ENCODE measurements at places on chromosomes 2 and 18.
A peak's percentile ranks its signal among the peaks of the same experiment; 100 is the strongest.

- peak; percentile 18 for DNase-seq
These were observed 193.1 kb upstream of the UBE2E3 start for GRCh38 chr2:180787330-180787729.

GRCh38 chr2:180058993-180059392 is 51.9 kb upstream of the CWC22 start:
- DNase-seq: no peak

DNA sequence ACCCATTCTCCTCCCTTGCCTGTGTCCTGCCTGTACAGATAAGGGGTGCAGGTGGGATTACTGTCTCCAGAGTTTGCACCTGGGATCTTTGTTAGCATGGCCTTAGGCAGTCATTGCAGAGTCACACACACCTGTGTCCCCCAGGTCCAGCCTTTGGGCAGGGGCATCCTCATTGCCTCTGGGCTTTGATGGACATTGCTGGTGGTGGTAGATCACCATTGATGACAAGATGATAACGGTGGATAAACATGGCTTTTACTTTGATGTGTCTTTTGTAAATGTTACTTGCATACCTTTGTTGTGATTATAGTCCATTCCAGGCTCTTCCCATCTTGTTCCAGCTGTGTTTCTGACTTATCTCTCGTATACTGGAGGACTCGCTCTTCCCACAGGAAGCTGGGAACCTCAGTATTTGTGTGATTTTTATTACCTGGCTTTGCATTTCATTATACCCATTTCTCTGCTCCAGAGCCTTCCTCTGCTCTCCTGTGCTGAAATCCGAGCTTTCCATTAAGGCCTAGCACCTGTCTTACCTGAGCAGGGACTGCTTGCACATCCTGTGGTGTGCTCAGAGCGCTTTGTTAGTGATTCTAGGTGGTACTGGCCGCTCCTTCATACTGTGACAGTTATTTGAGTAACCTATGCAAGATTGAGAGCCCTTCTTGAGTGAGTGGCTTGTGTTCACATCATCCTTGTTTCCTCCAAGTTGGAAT is 79.2 kb downstream of the PTPRM start:
- DNase-seq: no peak

DNA sequence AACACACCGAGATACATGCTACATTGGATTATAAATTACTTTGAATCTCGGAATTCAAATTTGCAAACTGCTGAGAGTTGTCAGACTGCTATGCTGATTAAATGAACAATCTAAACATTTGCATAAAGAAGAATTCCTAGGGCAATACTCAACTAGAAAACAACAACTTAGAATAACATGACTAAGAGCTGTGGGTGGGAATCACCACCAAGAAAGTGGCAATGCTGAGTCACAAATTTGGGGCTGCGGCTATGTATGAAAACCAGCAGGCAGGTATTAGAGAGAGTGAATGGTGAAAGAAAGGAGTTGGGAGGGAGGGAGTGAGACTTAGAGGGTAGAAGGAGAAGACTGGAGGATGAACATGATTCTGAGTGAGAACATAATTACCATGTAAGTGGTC is 559.5 kb downstream of the PIK3C3 start:
- DNase-seq: peak; percentile 43

- DNase-seq: no peak
These were observed 1802.0 kb downstream of the SUCLG1 start for GRCh38 chr2:82657106-82657505.

GRCh38 chr18:26875040-26875654 is 9.6 kb upstream of the AQP4 start:
- no peak for DNase-seq

- no peak for DNase-seq
These were observed 285.6 kb upstream of the EPHA4 start for GRCh38 chr2:221857719-221858118.

DNA sequence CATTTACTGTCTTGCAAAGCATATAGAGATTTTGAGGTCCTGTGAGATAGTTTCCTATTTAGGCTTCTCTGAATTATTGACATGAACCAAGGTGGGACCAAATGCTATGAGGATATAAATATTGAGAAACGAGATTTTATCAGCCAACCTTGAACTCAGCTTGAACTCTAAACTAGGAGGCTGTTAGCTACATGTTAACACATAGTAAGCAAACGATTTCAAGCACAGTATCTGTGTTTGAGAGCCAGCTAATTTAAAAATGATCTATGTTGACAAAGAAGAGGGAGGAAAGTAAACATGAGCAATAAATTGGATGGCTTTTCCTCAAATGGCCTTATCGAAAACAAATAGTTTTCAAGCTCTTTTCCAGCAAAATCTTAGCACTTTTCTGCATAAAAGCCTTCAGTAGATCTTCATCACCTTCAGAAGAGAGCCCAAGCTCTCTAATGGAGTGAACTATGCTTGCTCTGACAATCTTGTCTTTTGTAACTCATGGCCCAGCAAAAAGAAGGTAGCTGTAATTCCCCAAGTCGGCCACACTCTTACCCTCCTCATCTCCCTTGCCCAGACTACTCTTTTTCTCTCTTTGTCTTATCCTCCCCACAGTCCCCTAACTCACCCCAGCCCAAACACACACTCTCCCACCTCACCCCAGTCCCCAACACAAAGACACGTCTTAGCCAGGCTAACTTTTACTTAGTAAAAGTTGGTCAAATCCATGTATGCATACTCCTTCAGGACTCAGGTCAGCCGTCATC is 14.7 kb downstream of the CD28 start:
- no peak for DNase-seq

- no peak for DNase-seq
These were observed 168.3 kb upstream of the VRK2 start for GRCh38 chr2:57878171-57878865.

DNA sequence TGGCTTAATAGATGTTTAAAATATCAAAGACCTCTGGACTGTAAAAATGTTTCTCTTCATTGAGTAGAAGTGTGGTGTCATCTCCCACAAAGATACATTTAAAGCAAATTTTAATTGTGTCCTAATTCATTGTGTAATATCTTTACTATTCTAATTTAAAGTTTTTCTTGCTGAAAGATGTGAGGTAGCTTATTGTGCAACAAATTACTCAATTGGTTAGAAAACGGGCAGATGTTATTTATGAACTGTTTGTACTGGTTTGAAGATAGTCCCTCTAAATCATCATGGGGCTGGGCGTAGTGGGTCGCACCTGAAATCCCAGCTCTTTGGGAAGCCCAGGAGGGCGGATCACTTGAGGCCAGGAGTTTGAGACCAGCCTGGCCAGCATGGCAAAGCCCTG is 65.3 kb downstream of the CYBRD1 start:
- no peak for DNase-seq

- DNase-seq: no peak
These were observed 43.5 kb upstream of the ZNF397 start for GRCh38 chr18:35197296-35197695.

- DNase-seq: no peak
These were observed 776.1 kb upstream of the RAB6C start for GRCh38 chr2:129203331-129203730.

DNA sequence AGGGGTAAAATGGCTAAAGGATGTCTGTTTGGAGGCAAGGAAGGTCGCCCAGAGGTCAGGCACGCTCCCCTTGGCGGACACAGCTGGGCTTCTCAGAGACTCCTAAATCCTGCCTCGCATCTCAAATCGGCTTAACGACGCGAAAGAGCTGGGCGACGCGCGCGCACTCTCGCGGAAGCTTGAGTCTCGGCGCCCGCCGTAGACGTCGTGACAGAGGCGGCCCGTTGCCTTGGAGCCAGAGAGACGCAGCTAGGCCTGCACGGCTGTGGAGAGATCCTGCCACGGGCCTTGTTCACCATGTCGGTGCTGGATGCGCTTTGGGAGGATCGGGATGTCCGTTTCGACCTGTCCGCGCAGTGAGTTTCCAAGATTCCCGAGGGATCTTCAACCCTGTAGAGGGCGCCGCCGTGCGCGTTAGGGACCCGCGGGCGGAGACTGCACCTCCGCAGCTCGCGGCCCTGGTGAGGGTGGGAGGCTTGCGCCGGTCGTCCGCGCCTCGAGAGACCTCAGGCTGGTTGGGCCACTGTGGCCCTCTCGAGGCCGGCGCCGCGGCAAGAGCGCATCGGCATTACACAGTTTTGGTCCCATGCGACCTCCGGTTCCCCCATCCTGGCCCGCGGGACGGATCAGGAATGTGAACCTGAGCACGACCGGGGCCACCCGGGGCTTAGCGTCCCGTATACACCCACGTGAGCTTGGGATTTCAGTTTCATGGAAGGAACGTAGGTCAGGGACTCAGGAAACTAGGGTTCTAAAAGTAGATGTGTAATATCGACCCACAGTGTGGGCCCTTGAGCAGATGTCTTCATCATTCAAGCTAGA is at the start of gene BBS5:
TSS of gene BBS5 (plus strand) at position 238 of the 822 bp plus-strand sequence. CDS start at position 298, 60 bp downstream.
- DNase-seq: peak; percentile 87

- DNase-seq: no peak
These were observed 577.0 kb downstream of the TMEM182 start for GRCh38 chr2:103338819-103339218.

- no peak for DNase-seq
These were observed 513.9 kb upstream of the NETO1 start for GRCh38 chr18:73381699-73382036.

DNA sequence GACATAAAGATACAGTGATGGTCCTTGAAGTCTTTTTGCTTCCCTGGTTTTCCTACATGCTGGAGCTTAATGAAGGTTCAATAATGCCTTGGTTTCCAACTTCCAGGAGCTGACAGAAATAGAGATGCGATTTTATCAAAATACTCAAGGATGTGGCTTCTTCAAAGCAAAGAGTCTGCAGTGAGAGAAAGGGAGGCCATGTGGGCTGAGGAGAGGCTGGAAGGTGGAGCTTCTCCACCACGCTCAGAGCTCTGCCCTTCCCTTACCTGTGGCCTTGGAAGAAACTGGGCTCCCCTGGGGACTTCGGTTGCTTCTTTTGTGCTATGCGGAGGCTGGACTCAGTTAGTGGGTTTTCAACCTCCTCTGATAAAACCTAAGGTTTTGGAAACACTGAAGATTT is 175.0 kb upstream of the APCDD1 start:
- no peak for DNase-seq

DNA sequence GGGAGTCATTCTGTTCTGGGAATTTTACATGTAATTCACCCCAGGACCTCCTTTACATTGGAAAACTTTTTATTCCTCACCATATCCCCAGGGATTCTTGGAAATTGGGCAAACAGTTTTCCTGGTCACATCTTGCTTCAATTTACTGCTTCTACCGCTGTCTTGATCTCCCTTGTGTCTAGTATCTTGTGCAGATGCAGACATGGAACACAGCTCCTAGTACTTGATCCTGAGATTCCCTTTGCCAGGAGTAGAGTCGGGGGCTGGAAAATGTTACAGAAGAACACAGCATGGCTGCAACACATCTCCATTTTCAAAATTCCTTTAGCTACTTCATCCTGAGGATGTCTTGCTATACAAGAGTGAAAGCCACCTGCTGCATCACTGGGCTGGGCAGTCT is 472.8 kb downstream of the PLCL1 start:
- DNase-seq: no peak

DNA sequence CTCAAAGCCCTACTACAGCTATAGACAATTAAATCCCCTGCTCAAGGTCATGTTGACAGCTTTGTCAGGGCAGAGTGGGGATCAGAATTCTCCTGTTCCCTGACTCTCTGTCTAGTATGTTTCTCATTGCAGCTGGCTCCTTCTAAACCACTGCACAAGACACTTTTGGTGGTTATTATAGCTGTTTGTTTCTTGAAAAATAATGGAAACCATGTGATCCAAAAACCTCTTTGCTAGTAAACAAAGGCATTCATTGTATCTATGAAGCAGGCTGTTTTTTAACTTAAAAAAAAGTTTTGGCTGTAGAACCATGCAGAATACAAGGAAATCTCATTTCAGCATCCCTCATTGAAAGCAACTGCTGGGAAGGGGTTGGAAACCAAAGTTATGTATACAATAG is 352.5 kb upstream of the EPHA4 start:
- no peak for DNase-seq

DNA sequence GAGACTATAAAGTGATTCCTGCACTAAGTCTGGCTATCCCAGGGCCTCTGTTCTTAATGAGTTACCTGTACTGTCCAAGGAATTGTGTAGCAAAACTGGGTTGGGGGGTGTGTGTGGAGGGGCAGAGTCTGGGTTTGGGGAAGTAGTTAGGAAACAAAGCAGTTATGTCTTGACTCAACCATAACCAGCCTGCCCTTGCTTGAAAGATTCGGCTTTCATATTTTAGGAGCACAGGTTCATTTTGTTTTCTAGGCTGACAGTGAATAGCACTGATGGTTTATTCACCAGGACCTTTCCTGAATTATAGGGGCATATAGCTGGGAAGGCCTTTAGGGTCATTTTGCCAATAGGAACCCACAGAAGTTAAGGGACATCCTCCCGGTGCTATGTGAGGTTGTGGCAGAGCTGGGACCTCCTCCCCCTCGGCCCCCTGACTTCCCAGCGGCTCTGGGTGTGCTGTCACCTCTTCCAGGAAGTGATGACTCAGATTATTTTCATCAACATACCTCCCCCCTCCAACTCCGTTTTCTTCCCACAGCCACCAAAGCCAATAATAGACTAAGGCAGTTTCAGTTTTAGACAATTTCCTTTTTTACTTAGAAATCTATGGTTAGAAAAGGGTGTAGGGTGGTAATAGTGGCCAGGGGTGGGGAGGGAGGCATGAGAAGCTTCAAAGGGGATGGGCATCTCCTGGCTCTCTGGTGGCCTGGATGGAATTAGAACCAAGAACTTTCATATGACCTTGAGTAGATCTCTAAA is 44.8 kb downstream of the SETBP1 start:
- peak; percentile 90 for DNase-seq

DNA sequence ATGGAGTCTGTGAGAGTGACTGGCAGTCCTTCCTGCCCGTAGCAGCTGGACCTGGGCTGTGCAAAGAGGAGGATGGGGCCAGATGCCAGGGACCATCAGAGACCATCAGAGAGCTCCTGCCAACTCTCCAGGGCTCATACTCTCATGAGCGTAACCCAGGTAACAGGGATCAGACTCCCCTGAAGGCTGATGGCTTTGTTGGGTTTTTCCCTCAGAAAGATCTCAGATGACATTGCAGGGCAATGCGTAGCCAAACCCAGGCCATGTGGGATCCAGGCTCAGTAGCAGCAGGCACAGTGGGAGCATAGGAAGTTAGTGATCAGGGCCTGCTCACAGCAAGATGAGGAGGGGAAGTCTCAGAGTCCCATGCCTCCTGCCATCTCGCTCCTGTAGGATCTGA is 218.0 kb downstream of the LOXHD1 start:
- DNase-seq: no peak

GRCh38 chr2:169036736-169037440 is 5.8 kb upstream of the ABCB11 start:
- no peak for DNase-seq
